T-helper 1 cell (primary cell): ENCODE measurements at places on chromosomes 12 and 14.

GRCh38 chr14:88299865-88300530, 23.1 kb downstream of the KCNK10 start:
- no peak for DNase-seq

GRCh38 chr12:56694161-56694560, 6.1 kb upstream of the PTGES3 start:
- DNase-seq, result no peak

DNA sequence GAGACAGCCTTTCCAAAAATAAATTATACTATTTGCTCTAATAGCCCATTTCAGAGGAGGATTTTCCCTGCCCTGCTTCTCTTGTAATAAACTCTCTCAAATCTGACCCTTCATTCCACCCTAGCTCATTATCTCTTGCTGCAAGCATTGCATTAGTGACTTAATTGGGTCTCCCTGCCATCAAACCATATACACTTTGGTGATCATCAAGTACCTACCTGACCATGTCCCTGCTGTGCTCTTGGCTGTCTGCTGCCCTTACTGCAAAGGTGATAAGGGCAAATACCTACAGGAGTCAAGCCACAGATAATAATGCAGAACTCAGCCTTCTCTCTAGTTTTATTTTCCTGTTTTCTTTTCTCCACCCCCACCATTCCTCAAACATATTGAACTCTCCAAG, 88.4 kb downstream of the LIN7A start:
- no peak for DNase-seq

DNA sequence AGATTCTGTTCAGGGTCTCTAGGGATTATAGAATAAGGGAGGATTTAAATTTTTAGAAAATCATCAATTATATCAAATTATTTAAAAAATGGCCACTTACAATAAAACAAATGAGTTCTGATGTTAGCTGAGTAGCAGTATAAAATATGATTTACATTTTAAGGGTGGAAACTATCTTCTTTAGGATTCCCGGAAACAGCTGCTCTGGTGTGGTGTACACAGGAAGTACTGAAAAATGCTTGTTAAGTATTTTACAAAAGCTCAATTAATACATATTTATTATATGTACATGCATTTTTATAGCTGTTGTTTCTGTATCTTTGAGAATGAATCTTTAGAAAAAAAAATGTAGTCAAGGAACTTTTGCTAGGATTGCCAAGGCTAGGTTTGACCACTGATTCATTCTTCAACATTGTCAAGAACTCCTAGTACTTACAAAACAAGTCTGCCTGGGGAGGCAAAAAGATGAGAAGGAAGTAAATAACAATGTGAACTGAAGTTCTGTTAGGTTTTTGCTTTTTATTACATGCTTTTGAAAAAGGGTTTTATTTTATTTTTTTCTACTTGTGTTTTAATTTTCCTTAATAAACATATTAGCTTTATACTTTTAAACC, 48.0 kb downstream of the ARF6 start:
- DNase-seq, result no peak

DNA sequence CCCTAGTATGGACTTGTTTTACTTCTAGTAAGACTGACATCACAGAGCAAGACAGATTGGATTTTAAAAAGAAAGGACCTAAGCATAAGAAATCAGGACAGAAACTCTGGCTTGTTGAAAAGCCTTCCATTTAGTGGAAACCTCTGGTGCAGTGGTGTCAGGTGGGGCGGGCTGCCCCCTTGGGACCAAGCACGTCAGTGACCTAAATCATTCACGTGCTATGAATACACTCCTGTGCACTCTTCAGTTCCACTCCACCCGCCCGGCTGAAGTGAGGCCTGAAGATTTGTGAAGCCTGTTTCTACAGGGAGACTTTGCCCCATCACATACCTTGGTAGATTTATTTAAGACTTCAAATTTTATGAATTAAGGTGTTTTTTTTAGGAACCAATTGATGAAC, 58.2 kb upstream of the STRN3 start:
- no peak for DNase-seq

GRCh38 chr14:22427771-22428231, 161.2 kb downstream of the DAD1 start:
- no peak for DNase-seq

DNA sequence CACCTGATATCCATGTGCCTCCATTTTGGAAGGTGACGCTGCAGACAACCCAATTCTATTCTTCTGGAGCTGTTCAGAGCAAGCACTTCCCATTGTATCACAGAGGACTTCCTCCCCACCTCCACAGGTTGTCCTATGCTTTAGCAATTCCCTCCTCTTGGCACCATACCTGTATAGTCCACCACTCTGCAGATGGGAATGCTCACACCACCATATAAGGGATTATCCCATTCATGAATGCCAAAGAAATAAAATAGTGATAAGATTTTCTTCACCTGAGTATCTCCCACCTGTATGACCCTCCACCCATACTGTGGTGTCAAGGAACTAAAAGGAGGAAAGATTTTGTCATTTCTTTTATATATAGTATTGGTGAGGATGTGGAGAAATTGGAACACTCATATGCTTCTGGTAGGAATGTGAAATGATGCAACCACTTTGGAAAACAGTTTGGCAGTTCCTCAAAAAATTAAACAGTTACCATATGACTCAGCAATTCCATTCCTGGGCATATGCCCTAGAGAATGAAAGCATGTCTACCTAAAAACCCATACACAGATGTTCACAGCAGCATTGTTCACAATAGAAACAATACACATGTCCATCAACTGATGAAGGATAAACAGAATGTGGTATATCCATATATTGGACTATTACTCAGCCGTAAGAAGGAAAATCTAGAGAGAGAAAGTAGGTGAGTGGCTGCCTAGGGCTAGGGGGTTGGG, 75.2 kb downstream of the FIGNL2 start:
- DNase-seq, result no peak

- no peak for DNase-seq
Observed at GRCh38 chr14:101325319-101325718, 236.0 kb upstream of the DIO3 start.

DNA sequence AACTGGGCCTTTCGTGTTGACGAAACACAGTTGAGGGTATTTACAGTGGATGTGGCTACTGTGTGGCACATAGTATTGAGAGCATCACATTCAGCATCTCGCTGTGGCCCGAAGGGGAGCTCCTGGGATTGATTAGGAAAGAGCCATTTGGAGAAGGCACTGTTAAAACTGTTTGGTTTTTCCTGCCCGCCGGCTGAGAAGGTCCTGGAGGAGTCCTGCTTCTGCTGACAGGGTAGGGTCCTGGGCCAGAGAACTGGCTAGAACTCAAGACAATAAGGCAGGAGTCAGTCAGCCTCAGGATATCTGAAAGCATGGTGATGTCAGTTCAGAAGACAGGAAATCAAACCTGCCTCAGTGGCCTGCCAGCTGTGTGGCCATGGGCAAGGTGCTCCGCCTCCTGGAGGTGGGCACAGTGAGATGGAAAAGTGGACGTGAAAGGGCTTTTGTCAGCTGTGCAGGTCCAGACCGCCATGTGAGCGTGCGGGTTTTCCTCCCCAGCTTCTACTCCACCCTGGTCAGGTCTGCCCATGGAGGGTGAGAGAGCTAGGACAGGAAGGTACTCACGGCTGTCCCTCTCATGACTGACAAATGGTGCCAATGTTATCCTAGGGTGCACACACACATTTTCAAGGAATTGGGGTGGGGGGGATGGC, 92.3 kb downstream of the NTF3 start:
- DNase-seq, result no peak

GRCh38 chr12:130216031-130216430, 53.8 kb downstream of the FZD10 start:
- no peak for DNase-seq

DNA sequence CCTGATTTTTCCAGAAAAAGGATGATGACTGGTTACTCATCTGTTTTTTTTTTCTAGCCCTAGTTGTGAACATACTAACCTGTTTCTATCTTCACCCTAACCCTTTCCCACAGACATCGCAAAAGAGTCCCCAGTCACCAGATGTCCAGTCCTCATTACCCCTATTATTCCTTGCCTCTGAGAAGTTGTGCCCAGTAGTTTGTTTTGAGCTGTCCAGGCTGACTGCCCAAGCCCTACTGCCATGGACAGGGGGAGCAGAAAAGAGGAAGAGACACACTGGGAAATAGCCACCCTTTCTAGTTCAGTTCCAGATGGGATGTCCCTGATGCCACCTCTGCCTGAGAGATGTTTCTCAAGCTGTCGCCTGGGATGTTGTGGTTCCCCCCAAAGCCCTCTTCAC, 13.8 kb upstream of the CELA1 start:
- no peak for DNase-seq

DNA sequence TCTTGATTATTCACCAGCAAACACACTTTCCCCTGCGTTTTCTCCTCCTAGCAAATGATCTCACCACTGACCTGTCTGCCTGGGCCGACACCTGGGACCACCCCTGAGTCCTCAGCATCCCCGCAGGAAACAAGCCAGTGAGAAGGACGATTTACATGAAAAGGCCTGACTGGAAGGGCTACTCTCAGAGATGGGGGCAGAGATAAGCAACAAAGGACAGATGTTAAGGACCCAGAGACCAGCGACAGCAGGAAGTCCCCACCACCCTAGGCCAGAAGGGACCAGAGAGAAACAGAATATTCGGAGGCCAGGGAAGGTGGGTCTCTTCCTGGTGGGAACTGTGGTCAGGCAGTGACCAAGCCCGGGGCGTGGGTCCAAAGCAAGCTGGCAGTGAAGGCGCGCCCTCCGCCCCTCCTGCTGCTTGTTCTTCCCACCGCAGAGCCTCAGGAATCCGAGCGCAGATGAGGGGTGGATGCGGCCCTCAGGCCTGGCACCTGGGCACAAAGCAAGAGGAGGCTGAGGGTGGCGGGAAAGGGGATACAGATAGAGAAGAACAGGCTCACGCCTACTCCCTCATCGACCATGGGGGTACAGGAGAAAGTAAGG, 55.8 kb downstream of the STX2 start:
- DNase-seq, result no peak
